ENCODE measurements at places on chromosomes 6 and 20.

- no peak for DNase-seq
Observed at GRCh38 chr20:22866812-22867341, 168.2 kb upstream of the SSTR4 start.

DNA sequence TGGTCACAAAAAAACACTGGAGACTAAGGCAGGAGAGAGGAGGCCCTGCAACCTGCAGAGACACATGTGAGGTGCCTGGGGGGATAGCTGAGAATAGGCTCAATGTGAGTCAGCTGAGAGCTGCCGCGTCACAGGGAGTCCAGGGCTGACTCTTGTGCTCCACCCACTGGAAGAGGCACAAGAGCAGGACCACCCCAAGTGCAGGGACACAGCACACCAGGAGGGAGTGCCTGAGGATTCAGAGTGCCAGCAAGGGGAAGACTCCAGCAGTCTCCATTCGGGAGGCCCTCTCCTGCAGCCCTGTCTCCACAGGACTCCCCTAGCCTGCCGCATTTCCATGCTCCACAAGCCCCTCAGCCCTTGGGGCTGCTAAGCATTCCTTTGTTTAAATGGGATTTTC is 105.5 kb downstream of the HUS1B start:
- no peak for DNase-seq

- no peak for DNase-seq
Observed at GRCh38 chr6:29739136-29739881, 16.1 kb downstream of the HLA-F start.

- no peak for DNase-seq
Observed at GRCh38 chr6:2977799-2978590, 6.6 kb upstream of the SERPINB6 start.

DNA sequence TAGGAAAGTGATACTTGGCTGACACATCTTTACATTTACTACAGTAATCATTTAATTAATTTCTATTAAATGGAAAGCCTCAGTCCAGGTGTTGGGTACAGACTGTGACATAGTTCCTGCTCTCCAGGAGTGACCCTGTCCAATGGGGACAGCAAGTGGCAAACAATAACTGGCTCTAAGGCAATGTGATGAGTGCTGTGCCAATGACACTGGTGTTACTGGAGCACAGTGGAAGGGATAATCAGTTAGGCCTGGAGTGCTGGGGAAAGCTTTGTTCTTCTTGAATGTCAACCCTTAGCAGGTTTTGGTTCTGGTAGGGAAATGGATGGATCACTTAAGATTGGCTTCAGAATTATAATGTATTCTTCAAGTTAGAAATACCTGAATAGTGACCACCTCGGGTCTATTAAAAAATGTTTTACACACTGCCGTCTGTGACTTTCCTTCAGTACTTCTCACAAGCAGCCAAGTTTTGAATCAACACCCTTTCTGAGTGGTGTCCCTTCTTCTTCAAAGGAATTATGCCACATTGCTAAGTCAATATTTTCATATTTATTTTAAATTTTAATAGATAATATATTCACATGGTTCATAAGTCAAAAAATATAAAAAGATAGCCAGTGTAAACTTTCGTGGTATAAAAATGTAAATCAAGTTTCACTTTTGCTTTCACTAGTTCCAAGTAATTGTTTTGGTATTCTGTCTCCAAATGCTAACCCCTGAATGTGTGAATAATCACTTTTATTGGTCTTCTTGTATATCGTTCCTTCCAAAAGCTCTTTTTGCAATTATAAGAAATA is 9.6 kb downstream of the CMTR1 start:
- no peak for DNase-seq

GRCh38 chr6:39733704-39734103 is 8.5 kb upstream of the KIF6 start:
- no peak for DNase-seq

- DNase-seq, result peak; percentile 49
Observed at GRCh38 chr20:46767127-46767761, 57.8 kb downstream of the SLC2A10 start.

DNA sequence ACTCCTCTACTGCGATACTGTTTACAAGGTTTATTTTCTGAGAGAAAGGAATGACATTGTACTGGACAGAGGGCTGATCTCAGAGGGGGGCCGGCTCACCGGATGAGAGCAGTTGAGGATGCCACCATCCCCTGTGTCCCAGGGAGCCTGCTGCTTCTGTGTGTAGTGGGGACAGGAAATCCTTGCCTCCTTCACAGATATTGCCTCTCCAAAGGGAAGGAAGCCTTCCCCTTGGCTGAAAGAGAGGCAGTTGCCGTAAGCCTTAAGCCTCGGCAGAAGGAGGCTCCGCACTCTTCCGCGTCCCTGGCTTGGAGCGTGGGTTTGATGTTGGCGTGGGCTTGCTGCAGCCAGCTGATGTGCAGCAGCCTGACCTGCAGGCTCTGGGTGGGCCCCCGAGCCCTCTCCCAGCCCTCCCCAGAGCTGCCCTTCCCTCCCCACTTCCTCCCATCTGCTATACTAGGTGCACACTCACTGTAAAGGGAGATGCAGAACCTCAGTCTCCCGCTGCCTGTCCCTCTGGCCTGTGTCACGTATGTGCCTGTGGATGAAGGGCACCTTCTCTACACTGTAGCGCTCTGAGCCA is 45.7 kb upstream of the RPS6KA2 start:
- no peak for DNase-seq

DNA sequence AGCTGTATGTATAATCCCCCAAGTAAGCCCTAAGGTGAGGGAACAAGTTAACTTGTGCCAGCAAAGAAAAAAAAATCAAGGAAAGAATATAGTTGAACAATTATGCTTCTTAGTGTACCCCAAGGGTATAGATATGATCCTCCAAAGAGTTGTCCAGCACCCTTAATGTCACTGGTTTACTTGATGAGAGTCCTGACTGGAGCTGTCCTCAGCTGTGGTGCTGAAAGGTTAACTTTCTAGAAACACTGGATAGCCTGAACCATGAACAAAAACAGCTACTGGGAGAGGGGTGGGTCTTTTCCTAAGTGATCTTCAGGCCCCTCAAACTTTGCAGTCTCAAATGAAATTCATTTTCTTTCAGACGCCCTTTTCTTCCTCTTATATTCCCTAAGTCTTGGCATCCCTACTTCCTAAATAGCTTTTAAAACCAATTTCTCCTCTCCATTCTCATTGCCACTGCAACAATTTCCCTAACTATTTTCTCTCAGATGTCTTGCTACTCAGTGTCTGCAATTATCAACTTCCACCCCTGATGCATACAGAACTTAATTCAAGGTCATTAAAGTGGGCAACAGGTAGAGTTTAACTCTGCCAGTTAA is 83.5 kb upstream of the PROKR2 start:
- peak; percentile 22 for DNase-seq

DNA sequence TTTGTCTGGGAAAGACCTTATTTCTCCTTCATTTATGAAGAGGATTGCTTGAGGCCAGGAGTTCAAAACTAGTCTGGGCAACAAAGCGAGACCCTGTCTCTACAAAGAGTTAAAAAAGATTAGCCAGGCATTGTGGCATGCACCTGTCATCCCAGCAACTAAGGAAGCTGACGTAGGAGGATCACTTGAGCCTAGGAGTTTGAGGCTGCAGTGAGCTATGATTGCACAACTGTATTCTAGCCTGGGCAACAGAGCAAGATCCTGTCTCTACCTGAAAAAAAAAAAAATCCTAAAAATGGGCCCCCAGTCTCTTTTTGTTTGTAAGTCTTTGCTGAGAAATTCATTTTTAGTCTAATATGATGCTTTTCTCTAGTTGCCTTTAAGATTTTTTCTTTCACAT is 29.2 kb upstream of the EIF2S2 start:
- DNase-seq, result no peak
